IPS DF 19.7 (cell line): ENCODE measurements at places on chromosomes 5 and 9.

GRCh38 chr5:54518818-54519508 is 1.4 kb downstream of the SNX18 start:
- DNase-seq = no peak

- DNase-seq = no peak
These were observed 2.2 kb downstream of the GRK6 start for GRCh38 chr5:177428574-177429217.

GRCh38 chr5:127942246-127943060 is 141.1 kb upstream of the SLC12A2 start:
- no peak for DNase-seq

- no peak for DNase-seq
These were observed 412.6 kb downstream of the MLLT3 start for GRCh38 chr9:20209391-20210340.

DNA sequence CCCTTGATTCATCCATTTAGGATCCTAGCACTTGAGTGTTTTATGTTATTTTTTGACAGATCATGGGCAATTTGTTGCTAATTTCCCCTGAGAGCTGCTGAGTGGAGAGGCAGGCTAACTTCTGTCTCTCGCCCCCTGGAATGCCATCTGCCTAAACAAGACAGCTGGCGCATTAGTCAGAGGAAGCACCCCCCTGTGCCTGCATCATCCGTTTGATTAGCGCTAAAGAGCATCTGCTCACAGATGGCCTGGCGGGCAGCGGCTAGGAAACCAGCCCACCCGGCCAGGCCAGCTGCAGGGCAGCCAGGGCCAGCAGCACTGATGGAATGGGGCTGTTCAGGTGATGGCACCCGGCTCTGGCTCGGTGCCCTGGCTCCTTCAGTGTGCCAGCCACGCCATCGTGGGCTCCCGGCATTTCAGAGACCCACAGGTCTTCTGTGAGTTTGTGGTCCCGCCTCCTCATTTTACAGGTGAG is 22.9 kb upstream of the ASS1 start:
- no peak for DNase-seq

GRCh38 chr9:3954331-3955304 is 345.2 kb downstream of the GLIS3 start:
- DNase-seq = no peak

DNA sequence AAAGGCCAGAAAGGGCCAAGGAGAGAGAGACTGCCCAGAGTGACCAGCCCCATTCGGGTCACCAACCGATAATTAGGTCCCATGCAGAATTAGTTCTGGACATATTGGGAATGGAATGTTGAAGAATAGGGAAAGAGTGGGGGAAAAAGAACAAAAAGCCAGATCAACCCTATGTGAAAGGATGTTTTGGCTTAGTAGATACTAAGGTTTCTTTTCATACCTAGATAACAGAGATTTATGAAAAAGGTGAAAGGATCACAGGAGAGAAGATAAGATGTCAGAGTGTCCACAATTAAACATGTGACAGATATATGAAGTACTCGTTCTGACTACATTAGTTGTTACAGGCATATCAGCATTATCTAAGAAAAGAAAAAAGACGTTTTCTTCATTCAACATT is 52.1 kb downstream of the MARCHF3 start:
- no peak for DNase-seq

DNA sequence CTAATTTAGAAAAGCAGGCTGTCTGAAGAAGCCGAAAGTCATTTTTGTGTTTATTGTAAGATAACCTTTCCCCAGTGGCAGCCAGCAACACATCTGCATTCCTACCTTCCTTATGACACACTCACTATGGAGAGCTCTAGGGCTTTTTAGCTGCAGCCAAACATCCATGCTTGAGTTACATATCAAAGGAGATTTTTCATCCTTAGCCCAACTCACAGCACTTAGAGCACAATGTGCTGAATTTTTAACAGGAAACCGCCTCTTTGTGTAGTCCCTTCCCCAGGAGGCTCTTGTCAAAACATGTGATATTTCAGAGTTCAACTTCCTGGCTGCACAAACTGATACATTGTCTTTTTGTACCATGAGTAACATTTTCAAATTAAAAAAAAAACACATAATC is 379.2 kb downstream of the CTNND2 start:
- no peak for DNase-seq

GRCh38 chr9:130901498-130902203 is 5.0 kb upstream of the QRFP start:
- DNase-seq = no peak

DNA sequence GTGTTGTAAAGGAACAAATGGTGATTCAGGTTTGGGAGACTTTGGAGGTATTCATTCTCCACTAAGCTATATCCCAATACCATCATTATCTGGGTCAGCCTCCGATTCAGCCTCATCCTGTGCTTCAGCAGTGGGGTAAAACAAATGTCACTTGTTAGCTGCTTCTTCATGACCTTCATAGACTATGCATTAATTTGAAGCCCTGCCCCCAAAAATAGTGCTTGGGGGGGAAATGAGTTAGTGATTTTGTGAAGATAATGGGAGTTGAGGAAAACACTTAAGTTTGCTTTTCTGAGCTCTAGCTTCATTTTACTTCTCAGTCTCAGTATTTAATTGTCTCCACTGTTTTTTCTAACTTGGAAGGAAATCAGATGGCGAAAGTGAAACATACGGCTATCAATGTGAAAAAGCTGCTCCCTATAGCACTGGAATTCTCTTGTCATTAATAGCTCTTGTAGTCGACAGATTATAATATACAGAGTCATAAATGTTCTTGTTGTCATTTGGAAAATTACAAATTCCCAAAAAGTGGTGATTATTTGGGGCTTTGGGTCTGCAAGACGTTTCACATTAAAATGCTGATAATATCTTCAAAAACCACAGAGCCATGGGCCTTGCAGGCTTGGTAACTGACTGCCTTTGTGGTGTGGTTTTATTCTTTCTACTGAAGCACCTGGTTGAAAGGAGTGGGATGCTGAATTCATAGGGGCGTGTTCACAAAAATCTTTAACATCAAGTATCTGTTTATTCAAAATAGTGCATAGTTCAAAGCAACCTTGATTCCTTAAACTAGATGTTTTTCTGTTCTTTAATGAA is 40.0 kb downstream of the PIK3R1 start:
- DNase-seq = no peak

GRCh38 chr5:12073426-12073825 is 169.2 kb upstream of the CTNND2 start:
- no peak for DNase-seq

GRCh38 chr9:114433720-114434255 is 46.0 kb upstream of the AKNA start:
- DNase-seq = no peak
